Activated naive CD4-positive, alpha-beta T cell treated with anti-CD3 and anti-CD28 coated beads, Interleukin-2, amount 50 U/mL, for 16 hours (primary cell): ENCODE measurements at places on chromosomes 2 and 18.

DNA sequence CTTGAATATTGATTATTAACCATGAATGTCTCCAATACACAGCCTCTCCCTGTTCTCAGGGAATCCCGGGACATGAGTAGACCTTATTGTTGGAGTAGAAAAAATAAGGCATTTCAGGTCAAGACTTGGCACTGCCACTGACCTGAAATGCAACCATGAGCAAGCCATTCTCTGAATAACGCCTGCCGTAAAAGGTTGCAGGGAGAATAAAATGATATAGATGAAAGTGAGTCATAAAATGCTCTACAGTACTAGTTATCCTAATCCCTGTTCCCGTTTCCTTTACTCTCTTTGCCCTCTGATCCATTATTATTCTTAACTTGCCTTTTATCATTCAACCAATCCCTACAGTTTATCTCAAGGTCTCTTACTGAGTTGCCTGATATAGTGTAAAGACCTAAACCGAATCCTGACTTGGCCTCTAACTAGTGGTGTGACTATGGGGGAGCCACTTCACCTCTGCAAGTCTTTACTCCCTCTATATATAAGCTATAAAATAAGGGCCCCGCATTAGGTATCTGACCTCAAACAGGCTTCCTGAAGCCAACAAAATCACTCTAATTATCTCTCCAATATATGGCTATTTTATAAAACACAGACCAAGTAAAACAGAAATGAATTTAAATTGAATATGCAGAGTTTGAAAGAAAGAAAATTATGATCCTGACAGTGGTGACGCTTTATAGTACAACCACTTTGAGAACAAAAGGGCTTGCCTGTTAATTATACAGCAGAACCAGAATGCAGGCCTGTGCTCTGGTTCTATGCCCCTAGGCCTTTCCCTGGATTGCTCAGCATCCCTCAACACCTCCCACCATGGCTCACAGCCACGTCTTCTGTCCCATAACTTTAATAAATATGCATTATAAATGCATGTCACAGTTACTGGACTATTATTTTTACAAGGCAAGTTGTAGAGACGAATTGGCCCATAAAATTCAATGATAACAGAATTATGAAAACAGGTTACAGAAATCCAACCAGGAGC lies 183.1 kb downstream of the STK39 start:
- no peak for DNase-seq

DNA sequence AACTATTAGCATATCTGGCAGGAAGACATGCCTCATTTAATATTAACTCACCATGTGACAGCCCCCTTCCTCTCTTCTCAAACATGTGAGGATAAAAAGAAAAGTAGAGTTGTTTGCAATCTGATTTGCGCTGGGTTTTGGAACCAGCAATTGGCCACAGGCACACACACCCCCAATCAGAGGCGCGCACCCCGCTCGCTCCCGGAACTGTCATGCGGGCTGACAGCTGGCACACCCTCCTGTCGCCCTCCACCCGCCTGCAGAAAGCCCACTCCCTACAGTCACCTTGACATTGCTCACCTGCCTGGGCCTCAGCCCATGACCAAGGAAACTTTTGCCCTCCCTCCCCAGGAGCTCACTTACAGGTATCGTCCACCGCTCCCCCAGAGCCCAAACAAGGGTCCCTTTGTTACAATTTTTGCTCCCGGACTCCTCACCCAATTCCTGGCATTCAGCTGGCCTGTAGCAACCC lies 1.1 kb downstream of the COBLL1 start:
- DNase-seq, result no peak

DNA sequence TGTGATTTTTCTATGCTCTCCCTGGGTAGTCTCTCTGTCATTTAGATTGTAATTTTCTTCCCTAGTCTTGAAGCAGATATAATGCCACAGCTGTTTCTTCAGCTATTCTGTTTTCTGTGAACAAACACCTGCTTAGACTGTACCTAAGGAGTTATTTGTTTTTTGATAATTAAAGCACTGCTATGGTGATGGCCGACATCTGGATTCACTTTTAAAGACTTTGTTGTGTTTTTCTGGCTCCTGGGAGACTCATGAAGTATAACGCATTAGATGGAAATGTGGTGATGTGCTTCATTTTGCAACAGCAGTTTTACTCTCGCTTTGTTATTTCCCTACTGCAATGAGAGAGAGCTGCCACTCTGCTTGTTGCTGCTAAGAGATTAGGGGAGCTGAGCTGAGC lies 15.7 kb upstream of the C2orf69 start:
- no peak for DNase-seq

DNA sequence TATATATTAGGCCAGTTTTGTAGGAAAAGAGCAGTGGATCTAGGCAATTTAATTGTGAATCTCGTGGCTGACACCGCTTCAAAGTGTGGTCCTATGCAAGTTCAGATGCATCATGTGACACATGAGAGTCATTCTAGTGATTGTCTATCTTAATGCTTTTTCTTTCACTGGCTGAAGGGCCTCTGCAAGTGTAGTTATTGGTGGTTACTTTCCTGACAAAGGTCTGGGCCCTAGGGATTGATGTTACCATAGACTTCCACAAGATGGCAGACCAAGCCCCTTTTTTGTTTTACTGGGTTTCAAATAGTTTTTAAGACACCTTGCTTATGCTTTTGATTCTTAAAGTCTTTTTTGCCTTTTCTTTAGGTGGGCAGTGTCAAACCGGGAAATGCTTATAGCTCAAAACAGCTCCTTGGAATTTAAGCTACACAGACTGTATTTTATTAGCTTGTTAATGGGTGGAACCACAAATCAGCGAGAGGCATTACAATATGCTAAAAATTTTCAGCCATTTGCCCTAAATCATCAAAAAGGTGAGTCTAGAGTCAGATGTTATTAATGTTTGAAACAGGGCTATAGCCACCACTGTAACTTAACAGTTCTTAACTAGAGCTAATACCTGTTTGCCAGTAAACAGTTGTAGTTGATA lies 25.9 kb downstream of the CD8A start:
- DNase-seq, result no peak

DNA sequence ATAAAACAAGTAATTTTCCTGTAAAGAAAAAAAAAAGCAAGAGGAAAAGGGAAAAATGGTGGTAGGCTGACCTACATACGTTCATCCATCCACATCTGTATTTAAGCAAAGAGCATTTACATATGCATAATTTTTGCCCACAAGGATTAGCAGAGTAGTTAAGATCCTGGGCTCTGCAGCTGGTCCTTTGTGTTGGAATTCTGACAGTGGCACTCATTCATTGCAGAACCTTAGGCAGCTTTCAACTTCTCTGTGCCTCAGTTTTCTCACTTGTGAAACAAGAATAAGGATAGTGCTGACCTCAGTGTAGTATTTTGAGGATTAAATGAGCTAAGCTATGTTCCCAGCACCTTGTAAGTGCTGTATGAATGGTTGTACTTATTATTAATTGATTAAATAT lies 211.3 kb downstream of the ARL4C start:
- DNase-seq, result no peak

- no peak for DNase-seq
Measured at GRCh38 chr2:75480971-75481836, 79.5 kb downstream of the EVA1A start.

DNA sequence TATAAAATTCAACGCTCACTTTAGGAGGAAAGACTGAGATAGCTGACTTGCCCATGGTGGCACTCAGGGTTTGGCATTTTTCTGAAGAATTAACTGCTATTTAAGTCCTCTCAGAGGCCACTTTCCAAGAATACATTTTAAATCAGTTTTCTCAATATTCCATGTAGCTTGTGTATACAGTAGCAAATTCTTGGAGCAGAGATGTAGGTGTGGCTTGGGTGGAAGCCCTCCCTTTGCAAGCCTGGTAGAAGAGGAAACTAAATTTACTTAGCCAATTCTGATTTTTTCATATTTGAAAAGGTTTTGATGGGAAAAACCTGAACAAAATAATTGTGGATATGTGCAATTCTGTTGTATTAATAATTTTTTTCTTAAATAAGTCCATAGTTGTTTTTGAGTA lies 14.0 kb upstream of the ITGAV start:
- DNase-seq, result no peak

DNA sequence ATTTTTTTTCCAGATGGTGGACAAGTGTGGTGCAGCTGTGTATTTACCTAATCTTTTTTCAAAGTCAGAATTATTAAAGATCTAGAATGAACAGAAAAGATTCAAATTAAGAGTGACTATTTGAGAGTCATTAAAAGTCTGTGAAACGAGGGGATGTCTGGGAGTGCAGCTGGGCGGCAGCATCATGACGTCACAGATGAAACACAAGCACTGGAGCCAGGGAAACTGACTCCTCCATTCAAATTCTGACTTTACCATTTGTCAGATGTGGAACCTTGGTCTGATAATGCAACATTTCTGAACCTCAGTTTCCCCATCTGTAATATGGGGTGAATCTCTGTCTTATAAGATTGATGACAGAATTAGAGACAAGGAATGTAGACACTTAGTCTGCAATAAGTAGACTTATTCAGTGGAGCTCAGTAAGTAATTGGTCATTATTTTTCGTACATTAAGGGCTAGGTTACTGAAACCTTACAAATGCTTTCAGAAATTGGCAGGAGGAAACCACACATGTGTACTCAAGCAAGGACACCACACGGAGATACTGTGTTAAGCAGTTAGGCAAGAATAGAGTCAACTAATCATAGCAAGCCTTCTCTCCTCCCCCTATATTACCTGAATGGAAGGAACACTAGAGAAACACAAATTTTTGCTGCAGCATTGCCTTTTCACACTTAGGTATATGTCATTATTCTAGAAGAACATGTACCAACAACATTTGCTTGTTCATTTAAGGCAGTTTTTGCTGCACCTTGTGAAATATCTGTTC lies 27.8 kb upstream of the CXXC1 start:
- DNase-seq, result no peak
